Heart right ventricle (tissue), 16 donors: ENCODE measurements at places on chromosomes 5 and 9. TPM values are rescaled to one million over a fixed set of nuclear protein-coding genes. Genes with fewer than 3 reads are reported as not detected.

DNA sequence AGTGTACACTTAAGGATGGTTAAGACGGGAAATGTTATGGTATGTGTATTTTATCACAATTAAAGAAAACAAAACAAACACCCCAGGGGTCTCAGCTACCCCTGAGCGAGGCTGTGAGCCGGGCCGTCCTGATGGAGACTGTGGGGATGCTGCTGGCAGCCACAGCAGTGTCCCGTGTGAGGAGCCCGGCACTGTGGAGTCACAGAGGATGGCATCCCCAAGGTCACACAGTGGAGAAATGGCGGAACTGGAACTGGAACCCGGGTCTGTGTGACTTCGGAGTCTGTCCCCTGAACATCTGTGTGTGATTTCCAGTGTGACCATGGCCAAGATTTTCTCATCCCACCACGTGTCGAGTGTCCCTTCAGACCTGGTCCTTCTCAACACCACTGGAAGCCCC, 80.7 kb upstream of the PHYKPL start:
- DNase-seq = peak; percentile 5

DNA sequence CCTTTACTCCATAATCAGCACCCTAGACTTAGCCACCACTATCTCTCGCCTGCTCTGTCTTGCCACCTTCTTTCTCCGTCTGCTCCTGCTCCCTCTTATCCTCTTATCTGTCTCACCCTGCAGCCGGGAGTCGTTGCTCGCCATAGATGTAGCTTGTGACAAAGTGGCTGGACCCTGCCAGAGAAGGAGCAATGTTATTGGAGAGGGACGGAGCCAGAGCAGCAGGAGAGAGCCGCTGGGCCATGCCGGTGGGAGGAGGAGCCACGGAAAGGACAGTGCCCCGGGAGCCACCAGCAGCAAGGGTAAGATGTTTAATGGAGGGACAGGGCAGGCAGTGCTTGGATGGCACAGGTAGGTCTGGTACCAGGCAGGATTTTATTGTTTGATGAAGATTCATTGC, 137.3 kb downstream of the SEC61B start:
- no peak for DNase-seq

Gene MARVELD2
- total RNA-seq = 0.80 TPM

DNA sequence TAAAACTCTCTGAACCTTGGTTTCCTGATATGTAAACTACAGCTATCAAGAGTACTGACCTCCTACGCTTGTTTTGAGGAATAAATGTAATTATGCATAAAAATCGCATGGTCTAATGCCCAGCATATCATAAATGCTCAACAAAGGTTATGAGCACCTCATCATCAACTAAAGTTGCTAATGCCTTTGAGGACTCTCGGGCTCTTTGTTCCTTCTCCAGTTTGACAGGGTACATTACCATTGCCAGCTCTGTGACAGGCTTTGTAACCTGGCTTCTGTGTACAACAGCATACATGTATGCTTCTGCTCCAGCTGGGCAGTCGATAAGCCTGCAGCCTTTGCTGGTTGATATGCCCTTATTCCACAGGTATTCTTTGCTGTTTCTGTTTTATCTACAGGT, 95.2 kb downstream of the C9orf152 start:
- no peak for DNase-seq

Gene PPP3R2
- total RNA-seq = not detected

GRCh38 chr5:156741516-156741915, 108.6 kb upstream of the PPP1R2B start:
- DNase-seq = no peak

GRCh38 chr9:76644171-76644570, 120.1 kb upstream of the PCA3 start:
- DNase-seq = no peak

GRCh38 chr5:37871023-37871815, 31.4 kb upstream of the GDNF start:
- DNase-seq = no peak

GRCh38 chr5:118963169-118963568, 25.2 kb downstream of the DTWD2 start:
- DNase-seq = no peak

DNA sequence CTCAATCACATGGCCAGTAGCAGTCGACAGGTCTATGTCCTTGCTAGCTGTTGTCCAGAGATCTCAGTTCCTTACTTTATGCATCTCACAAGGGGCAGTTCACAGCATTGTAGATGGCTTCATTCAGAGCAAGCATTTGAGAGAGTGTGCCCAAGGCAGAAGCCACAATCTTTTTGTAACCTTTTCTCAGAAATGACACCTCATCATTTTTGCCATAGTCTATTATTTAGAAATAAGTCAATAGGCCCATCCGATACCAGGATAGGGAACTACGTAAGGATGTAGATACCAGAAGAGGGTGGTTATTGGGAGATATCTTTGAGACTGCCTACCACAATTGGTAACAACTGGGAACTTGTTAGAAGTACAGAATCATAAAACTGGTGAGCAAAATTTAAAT, 37.1 kb downstream of the LURAP1L start:
- no peak for DNase-seq

- DNase-seq = no peak
These were observed 10.8 kb downstream of the RIOK2 start for GRCh38 chr5:97172227-97172626.

Gene SLC45A2
- not detected for total RNA-seq

Gene ISOC1
- total RNA-seq = 84.3 TPM

Gene FREM1
- total RNA-seq = 1.1 TPM

DNA sequence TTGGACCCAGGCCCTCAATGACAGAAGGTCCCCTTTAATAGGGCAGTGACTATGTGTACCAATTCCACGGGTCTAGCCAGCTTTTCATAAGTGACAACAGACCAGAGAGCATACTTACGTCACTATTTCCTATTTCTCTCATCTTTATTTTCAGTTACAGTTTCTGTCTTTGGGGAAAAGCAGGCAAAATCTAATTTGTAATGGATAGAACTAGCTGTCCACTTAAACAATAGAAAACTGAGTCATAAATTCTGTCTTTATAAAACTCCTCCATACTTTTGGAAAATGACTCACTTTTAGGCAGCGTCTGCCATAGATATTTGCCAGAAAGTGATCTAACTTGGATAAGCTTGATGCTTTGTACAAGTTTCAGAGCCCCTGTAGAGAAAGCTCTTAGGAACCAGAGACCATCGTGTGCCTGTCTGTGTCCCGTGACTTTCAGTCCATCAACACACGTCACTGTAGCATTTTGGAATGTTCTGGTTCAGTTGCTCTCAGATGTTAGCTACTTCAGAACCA, 101.9 kb downstream of the F2RL2 start:
- DNase-seq = no peak
